ENCODE measurements at places on chromosomes 2 and 18. TPM values are rescaled to one million over a fixed set of nuclear protein-coding genes. Genes with fewer than 3 reads are reported as not detected.

DNA sequence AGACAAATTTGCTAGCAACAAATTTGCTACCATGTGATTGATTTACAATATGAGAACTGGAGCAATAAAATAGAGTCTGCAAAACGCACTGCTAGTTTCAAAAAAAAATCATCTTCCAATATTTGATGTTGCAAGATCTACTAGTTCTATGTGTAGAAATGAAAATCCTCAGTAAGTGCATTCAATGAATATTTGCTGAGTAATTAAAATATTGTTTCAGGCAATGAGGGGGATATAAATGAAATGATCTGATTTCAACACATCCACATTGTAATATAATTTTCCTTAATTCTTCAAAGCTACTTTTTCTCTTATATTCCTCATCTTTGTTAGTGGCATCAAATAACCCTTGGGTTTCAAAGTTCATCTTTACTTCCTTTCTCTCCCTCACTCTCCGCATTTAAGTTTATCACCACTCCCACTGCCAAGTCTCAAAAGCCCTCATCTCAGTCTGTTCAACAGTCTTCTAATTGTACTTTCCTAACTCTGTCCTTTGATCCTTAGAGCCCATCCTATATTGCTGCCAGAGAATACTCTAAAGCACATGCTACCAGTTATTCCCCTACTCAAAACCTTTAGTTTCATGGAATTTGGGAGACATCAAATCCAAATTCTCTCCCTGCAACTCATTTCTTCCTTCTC, 6.2 kb downstream of the OSGEPL1 start:
- no peak for DNase-seq

DNA sequence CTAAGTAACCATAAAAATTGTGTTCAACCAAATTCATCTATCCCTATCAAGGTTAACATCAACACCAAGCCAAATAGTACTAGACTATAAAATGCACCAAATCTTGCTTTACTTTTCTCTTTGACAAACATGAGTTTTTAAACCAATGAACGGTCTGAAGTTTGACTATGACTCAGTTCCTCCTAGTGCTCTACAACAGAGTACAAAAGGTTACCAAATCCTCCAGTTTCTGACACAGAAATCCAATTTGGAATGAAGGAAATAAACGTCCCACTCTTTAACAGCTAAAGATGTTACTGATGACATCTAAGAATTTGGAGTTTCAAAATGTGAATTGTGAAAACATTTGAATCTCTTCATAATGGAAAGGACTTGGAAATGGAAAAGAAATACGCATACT, 11.8 kb upstream of the ACVR1 start:
- DNase-seq: no peak

Gene LHCGR
- polyA plus RNA-seq: 0.15 TPM

Gene RNF152
- polyA plus RNA-seq: 5.2 TPM

GRCh38 chr2:206481056-206481455, 37.7 kb downstream of the ADAM23 start:
- DNase-seq: no peak

GRCh38 chr2:37586663-37587317, 84.7 kb downstream of the CDC42EP3 start:
- DNase-seq: no peak

GRCh38 chr2:133241224-133241571, 327.1 kb downstream of the NCKAP5 start:
- DNase-seq: peak; percentile 9

GRCh38 chr2:79131687-79132086, 11.4 kb downstream of the REG1A start:
- no peak for DNase-seq

- DNase-seq: no peak
Measured at GRCh38 chr2:18855027-18855426, 265.7 kb upstream of the NT5C1B start.

DNA sequence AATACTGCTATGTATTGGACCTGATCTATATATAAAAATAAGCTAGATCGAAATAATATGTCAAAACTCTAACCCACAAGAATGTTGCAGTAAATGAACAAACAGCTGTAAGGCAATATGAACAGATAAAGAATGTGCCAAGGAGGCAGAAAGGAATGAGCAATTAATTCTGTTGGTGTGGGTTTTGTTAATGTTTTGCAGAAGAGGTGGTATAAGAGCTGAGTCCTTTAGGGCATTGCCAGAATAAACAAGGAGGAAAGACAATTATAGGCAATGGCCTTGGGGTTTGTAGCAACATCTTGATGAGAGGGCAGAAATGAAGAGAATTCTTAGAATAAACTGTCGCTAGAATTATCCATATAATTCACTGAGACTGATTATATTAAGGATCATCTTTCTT, 240.9 kb upstream of the GULP1 start:
- no peak for DNase-seq

DNA sequence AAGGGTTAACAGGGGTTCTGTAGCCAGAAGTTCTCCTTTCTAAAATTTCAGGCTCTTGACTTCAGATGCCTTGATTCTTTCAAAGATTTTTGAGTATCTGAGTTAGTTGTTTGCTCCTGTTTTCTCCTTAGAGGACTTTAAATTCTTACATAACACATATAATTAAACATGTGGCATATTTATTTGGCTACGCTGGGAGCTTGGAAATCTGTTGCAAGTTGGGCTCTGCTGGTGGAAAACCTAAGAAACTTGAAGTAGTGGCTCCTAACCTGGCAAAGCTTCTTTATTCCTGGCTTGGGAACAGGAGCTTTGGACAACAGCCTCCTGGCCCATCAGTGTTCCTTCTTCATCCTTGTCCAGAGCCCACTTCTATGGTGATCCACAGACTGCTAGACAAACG, 72.6 kb downstream of the VIT start:
- DNase-seq: no peak

Measured in forelimb muscle (tissue), 1 donor.